B cell (primary cell): ENCODE measurements at places on chromosomes 13 and 19. TPM values are rescaled to one million over a fixed set of nuclear protein-coding genes. Genes with fewer than 3 reads are reported as not detected.

CGB2 gene
- total RNA-seq = not detected in 2 replicates

PNMA8B gene
- 0.32 TPM in 1 of 2 replicates, not detected in the other for total RNA-seq

COL4A1 gene
- not detected in 2 replicates for total RNA-seq

TUBB4A gene
- total RNA-seq = 21.9 and 22.1 TPM in 2 replicates

CEACAM4 gene
- not detected in 2 replicates for total RNA-seq

GRCh38 chr13:112668924-112669323 is 20.9 kb upstream of the ATP11A start:
- H3K27me3 ChIP-seq = no peaks in the 10 kb centered on the region
- no peak overlapping the region for H3K27ac ChIP-seq
- H3K36me3 ChIP-seq = no peaks in the 10 kb centered on the region
- no peak for DNase-seq
- H3K4me3 ChIP-seq = no peak overlapping the region

GRCh38 chr13:22114630-22115311 is 443.9 kb downstream of the FGF9 start:
- peak overlapping the region; percentile 89 for H3K27ac ChIP-seq
- no peaks in the 10 kb centered on the region for H3K27me3 ChIP-seq
- H3K4me3 ChIP-seq = no peak overlapping the region
- DNase-seq = peak; percentile 93
- H3K4me1 ChIP-seq = peaks cover 36% of the 10 kb centered on the region

GRCh38 chr13:94968040-94968756 is 255.9 kb upstream of the SOX21 start:
- H3K4me1 ChIP-seq = no peaks in the 10 kb centered on the region
- H3K4me3 ChIP-seq = no peak overlapping the region
- H3K27me3 ChIP-seq = no peaks in the 10 kb centered on the region
- H3K36me3 ChIP-seq = no peaks in the 10 kb centered on the region
- H3K27ac ChIP-seq = no peak overlapping the region

DNA sequence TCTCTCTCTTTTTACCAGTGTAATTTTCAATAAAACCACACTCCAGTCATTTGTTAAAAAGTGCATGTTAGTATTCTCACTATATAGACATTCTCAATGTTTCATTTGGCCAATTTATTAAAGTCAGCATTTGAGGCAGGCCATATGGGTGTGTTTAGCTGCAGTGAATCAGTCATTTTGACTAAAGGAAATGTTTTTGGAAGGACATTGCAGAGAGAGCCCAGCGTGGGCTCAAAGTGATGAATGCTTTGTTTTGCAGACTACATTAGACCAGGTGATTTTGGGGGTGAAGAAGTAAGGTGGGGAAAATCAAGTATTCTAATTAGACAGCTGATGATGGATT is 116.7 kb downstream of the POSTN start:
- no peak for DNase-seq
- H3K4me1 ChIP-seq = no peaks in the 10 kb centered on the region
- no peak overlapping the region for H3K4me3 ChIP-seq
- no peaks in the 10 kb centered on the region for H3K36me3 ChIP-seq
- no peaks in the 10 kb centered on the region for H3K27me3 ChIP-seq

DNA sequence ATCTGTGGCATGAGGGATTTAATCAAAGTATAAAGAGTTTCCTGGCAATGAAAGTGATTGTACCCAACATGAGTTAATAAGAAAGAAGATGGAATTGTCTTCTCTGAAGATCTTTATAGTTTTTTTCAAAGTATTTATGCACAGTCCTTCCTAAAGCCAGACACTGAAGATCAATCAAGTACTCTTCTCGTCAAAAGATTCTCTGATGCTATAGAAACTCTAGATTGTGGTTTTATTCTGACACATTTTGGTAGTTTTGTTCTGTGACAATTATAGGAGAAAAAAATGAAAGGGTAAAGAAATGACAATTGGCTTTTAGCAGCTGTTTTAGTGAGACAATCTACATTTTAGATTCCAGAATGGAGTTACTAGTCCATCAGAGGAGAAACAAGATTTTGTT is 10.4 kb upstream of the ENOX1 start:
- H3K27ac ChIP-seq = no peak overlapping the region
- H3K4me3 ChIP-seq = no peak overlapping the region
- H3K36me3 ChIP-seq = no peaks in the 10 kb centered on the region
- no peaks in the 10 kb centered on the region for H3K27me3 ChIP-seq

- no peak overlapping the region for H3K4me3 ChIP-seq
- no peaks in the 10 kb centered on the region for H3K4me1 ChIP-seq
- peaks cover 78% of the 10 kb centered on the region for H3K36me3 ChIP-seq
- no peaks in the 10 kb centered on the region for H3K27me3 ChIP-seq
- H3K27ac ChIP-seq = no peak overlapping the region
- no peak for DNase-seq
Measured at GRCh38 chr19:10149427-10149826, 29.7 kb upstream of the EIF3G start.

DNA sequence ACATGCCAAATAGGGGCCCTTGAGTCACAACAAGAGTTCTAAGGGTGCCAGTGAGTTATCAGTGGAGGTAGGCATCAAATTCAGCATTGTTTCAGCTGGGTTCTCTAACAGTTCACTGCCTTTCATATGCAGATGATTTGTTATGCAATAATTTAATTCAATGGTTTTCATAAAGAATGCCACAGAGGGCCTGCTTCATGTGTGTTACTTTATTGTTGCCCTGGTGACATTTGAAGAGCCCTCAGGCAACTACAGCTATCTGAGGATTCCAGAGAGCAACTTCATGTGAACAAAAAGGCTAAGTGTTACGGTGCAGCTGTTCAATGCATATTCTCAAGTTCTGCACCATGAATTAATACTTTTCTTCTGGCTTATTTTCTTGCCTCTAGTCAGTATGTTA is 43.1 kb upstream of the STARD13 start:
- H3K4me1 ChIP-seq = no peaks in the 10 kb centered on the region
- no peaks in the 10 kb centered on the region for H3K36me3 ChIP-seq
- H3K27me3 ChIP-seq = peaks cover 2% of the 10 kb centered on the region
- DNase-seq = no peak

- no peak overlapping the region for H3K27ac ChIP-seq
- H3K27me3 ChIP-seq = no peaks in the 10 kb centered on the region
- H3K4me1 ChIP-seq = peaks cover 15% of the 10 kb centered on the region
- H3K4me3 ChIP-seq = no peak overlapping the region
Measured at GRCh38 chr19:4013886-4014540, 6.5 kb downstream of the PIAS4 start.

DNA sequence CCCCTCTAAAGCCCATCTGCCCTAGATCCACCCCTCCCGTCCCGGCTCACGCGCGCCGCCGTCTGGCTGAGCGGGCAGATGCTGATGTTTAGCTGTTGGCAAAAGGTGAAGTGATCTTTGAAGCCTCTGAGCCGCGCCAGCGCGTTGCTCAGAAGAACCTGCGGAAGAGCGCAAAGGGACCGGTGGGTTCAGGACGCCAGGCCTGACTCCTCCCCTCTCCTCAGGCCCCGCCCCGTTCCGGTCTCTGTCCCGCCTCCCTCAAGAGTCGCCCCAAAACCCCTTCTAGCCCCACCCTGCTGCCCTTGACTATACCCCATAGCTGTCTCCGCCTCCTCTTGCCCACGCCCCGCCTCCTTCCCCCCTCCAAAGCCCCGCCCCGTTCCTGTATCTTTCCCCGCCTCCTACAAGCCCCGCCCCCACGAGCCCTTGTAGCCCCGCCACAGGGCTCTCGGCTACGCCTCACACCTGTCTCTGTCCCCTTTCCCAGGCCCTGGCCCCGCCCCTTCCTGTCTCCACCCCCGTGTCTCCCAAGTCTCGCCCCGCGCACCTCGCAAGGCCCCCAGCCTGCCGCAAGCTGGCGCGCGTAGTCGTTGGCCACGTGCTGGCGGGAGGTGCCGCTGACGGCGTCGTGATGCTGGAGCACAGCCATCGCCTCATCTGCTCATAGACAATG is 9.5 kb downstream of the MAN2B1 start:
- H3K4me3 ChIP-seq = no peak overlapping the region
- H3K27me3 ChIP-seq = no peaks in the 10 kb centered on the region
- no peak overlapping the region for H3K27ac ChIP-seq
- peaks cover 75% of the 10 kb centered on the region for H3K36me3 ChIP-seq

DNA sequence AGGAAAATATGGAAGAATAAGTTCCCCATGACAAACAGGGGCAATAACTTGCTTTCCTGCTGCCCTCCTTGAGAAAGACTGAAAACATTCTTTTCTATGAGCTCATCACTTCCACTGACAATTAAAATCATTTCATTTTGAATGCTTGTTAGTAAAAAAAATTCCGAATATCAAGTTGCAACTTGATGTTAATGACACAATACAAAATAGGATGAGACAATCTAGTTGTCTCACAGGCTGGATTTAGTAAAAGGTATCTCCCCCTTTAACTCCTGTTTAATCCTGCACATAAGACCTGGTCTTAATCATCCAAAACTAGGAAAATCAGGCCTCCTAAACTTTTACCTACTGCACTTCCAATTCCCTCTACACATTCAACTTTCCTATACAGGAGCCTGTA is 24.7 kb downstream of the IRS2 start:
- no peak overlapping the region for H3K4me3 ChIP-seq
- no peak overlapping the region for H3K27ac ChIP-seq
- H3K4me1 ChIP-seq = no peaks in the 10 kb centered on the region
- H3K36me3 ChIP-seq = no peaks in the 10 kb centered on the region

DNA sequence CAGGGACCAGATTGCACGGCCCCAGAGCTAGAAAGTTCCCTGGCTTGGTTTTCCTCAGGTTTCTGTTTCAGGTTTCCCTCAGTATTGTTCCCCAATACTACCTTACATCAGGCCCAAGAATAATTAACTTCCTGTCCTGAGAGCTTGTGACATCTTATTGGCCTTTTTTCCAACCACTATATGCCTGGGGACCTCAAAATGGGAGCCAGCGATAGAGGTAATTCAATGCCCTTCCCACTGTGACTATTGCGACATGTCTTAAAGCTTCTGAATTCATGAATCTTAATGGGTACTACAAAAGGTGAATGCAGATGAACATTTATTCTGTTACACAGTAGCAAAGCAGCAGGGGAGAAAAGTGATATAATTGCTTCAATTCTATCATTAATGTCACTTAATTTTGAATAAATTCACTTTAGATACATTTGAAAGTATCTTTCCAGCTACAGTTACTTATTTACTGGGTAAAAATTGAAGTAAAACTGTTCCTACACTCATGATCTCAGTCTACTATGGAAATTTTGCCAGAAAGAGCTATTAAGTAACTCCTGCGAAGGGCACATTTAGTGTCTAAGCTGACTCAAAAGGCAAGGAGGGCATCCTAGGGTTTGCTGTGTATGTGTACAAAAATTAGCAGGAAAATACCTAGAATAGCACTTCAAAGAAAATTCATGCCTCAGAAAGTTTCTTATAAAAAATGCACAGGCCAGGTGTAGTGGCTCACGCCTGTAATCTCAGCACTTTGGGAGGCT is 4.1 kb downstream of the CRYL1 start:
- no peaks in the 10 kb centered on the region for H3K27me3 ChIP-seq
- H3K27ac ChIP-seq = no peak overlapping the region
- no peak overlapping the region for H3K4me3 ChIP-seq

DNA sequence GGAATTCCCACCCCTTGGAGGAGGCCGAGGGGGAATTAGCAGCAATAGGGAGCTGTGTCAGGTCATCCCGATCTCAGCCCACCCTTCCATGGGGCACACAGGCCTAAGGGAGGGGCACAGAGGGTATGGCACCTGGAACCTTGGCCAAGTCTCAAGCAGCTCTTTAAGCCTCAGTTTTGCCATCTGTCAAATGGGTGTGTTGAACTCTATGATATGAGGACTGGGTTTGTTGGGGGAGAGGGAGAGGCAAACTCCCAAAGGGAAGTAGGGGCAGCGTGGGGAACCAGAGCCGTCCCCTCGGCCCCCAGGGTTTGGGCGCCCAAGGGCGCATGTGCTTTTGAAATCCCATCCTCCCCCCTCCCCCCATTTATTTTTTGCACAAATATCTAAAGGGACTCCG is 49.7 kb downstream of the COLGALT1 start:
- no peak overlapping the region for H3K4me3 ChIP-seq
- H3K36me3 ChIP-seq = no peaks in the 10 kb centered on the region
- peaks cover 11% of the 10 kb centered on the region for H3K4me1 ChIP-seq
- DNase-seq = no peak
- no peak overlapping the region for H3K27ac ChIP-seq
- H3K27me3 ChIP-seq = peaks cover 20% of the 10 kb centered on the region

- no peak overlapping the region for H3K27ac ChIP-seq
- H3K4me3 ChIP-seq = no peak overlapping the region
- no peaks in the 10 kb centered on the region for H3K4me1 ChIP-seq
- no peaks in the 10 kb centered on the region for H3K27me3 ChIP-seq
- DNase-seq = no peak
Measured at GRCh38 chr13:113880651-113881611, 17.1 kb upstream of the GAS6 start.

- DNase-seq = no peak
- H3K27me3 ChIP-seq = no peaks in the 10 kb centered on the region
- H3K36me3 ChIP-seq = peaks cover 11% of the 10 kb centered on the region
- H3K27ac ChIP-seq = no peak overlapping the region
Measured at GRCh38 chr19:58560921-58561320, 2.5 kb upstream of the UBE2M start.

DNA sequence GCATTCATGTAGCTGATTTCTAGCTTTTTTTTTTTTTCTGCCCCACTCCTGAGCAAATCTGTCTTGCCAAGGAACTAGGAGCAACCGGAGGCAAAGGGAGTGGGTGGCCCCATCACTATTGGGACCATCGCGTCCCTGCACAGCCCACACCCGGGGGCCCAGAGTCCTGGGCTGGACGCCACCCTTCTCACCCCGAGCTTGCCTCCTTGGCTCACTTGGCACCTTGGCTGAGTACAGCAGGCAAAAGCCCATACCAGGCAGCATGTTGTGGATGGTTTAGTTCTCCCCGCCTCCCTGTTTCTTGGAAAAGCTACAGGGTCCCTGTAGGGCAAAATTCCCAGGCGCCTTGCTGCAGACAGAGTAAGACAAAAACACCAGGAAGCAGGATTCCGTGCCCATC is 13.7 kb downstream of the SMIM24 start:
- H3K27ac ChIP-seq = no peak overlapping the region
- H3K4me1 ChIP-seq = no peaks in the 10 kb centered on the region
- H3K27me3 ChIP-seq = no peaks in the 10 kb centered on the region
- no peak overlapping the region for H3K4me3 ChIP-seq
- no peak for DNase-seq

DNA sequence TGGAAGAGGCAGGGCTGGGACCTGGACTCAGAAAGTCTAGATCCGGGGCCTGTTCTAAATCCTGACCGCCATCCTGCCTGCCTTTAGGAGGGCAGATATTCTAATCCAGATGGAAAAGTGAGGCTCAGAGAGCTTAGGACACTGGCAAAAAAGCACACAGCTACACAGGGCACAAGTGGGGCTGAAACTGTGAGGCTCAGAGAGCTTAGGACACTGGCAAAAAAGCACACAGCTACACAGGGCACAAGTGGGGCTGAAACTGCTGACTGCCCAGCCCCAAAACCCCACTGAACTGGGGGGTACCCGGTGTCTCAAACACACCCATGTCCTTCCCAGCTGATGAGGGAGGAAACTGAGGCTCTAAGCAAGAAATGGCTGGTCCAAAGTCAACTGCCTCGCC is 2.0 kb downstream of the AKT1S1 start:
- no peaks in the 10 kb centered on the region for H3K27me3 ChIP-seq
- no peak overlapping the region for H3K4me3 ChIP-seq
- DNase-seq = no peak
- peaks cover 16% of the 10 kb centered on the region for H3K36me3 ChIP-seq

GRCh38 chr19:2700660-2701360 is 1.7 kb downstream of the GNG7 start:
- DNase-seq = peak; percentile 29
- peaks cover 62% of the 10 kb centered on the region for H3K4me1 ChIP-seq
- peaks cover 18% of the 10 kb centered on the region for H3K36me3 ChIP-seq
- H3K27ac ChIP-seq = peak overlapping the region; percentile 81
- H3K27me3 ChIP-seq = no peaks in the 10 kb centered on the region
